B cell (primary cell): ENCODE measurements at places on chromosomes 11 and 22.
A peak's percentile ranks its signal among the peaks of the same experiment; 100 is the strongest.

GRCh38 chr11:93330446-93330984, at the start of gene DEUP1:
TSS of gene DEUP1 (plus strand) at chr11:93330742. CDS start at chr11:93332260, 1,518 bp downstream.
- DNase-seq = no peak

- peak; percentile 22 for DNase-seq
Measured at GRCh38 chr11:102530558-102530957, at the start of gene MMP7. TSS of gene MMP7 (minus strand) at chr11:102530747. CDS start at chr11:102530700, 47 bp downstream.

DNA sequence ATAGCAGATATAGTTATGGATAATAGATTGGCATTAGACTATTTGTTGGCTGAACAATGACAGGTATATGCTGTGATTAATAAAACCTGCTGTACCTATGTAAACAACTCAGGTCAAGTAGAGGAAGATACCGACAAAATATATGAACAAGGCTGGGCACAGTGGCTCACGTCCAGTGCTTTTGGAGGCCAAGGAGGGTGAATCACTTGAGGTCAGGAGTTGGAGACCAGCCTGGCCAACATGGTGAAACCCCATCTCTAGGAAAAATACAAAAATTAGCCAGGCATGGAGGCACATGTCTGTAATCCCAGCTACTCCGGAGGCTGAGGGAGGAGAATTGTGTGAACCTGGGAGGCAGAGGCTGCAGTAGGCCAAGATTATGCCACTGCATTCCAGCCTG, 14.0 kb upstream of the CHKA start:
- no peak for DNase-seq

- peak; percentile 75 for DNase-seq
Measured at GRCh38 chr11:2393111-2393868, 7.3 kb upstream of the TSSC4 start.

DNA sequence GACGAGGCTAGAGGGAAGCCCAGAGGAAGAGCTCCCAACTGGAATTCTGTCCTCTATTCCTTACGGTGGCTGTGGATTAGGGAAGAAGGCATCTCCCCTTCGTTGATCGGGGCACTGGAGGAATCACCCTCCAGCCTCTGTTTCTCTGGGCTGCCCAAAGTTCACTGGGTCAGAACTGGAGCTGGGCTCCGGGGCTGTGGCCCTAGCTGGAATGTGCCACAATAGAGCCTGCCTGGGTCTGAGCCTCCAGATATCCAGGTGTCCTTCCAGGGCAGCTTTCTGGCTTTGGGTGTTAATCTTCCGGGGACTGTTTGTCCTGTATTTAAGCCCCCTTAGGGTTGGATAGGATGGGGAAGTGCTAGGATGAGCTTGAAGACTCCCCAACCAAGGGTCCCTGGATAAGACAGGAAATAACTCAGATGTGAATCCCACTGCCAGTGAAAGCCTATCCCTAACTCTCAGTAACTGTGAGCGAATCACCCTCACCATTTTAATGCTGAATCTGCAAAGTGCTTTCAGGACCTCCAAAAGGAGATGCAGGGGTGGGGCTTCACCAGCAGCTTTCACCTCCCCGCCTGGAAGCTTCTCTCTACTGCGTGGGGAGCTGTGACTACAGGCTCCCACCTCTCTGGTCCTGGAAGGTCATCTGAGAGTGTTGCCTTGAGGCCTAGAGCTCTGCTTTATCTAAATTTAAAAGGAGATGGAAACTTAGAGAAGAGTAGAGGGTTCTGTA, 9.5 kb downstream of the YPEL4 start:
- DNase-seq = no peak

DNA sequence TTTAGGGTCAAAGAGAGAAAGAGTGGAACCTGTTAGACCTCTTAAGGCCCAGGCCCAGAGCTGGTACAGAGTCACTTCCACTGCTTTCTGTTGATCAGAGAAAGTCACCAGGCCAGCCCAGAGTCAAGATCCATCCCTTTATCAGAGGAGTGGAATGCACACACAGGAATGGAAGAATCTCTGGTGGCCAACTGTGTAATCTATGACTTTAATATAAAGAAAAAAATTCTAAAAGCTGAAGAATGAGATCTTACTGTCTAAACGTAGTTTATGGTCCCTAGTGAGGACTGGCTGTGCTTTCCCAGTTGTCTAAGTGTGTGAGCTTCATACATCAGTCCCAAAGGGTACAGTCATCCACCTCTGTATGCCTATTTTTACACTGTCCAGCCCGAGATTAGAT, 51.0 kb downstream of the PPFIBP2 start:
- no peak for DNase-seq

DNA sequence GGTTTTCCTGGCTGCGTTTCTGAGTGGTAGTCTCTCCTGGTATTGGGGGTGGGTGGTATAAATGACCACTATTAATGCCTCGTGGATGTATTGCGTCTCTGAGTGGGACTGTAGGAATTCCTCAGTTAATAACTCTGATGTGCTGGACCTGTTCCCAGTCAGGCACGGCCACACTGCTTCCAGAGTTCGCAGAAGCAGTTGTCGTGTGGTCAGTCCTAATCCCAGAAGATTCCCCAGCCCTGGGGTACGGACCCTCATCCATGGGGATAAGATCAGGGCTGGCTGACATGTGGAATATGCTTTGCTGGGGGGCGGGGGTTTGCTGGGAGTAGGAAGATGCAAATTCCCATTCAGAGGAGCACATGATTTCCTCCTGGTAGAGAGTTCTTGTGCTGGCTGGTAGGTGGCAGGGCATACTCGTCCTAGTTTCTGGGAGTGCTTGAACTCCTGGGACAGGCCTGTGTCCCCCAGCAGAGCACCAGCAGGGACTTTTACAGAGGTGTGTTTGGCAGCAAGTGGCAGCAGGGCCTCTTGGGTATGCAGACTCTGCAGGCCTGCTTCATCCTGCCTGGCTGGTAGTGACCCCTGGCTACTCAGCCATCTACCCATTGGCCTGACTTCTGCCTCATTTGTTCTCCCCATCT, 157.4 kb downstream of the NAV2 start:
- DNase-seq = no peak

DNA sequence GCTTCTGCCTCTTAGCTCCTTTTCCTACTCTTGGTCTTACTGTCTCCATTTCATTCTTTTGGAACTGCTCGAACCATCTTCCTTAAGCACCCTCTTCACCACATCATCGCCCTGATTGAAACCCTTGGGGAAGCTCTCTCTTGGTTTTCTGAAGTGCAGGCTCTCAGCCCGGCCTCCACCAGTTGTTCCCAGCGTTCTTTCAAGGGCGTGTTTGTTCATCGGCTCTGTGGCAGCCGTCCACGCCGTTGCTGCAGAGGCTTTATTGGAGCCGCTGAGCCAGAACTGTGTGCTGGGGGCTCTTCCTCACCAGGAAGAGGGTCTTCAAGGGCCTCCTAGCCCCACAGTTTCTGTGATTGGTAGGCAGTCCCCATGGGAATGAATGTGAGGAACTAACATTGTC, 214.1 kb downstream of the TBC1D22A start:
- DNase-seq = no peak

GRCh38 chr22:22079404-22080148, 97.0 kb upstream of the TOP3B start:
- DNase-seq = no peak

DNA sequence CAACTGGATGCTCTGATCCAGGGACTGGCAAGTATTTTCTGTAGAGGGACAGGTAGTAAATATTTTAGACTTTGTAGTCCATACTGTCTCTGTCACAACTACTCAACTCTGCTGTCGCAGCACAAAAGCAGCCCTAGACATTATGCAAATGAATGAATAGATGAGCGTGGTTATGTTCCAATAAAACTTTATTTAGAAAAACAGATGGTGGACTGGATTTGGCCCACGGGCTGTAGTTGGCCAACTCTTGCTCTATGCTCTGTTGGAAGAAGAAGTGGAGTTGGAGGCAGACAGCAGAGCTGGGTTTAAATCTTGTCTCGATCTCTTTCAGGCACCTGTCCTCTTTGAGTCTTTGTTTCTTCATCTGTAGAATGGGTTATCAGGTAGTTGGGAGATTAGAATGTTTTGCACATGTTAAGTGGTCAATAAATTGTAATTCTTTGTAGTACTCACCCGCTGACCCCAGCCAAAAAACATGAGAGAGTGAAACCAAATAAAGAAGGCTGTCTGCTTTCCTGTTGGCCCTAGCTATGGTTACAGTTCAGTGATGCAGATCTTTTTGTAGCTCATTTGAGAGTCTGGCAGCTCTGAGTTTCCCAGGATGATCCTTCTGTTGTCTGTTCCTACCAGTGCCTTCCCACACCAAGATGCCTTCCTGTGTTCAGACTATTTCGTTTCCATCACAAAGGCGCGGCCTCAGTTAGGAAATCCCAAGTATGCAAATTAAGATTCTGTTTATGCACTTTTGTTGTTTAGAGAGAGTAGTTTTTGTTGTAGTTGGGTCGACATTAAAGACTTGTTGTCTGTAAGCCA, 198.1 kb upstream of the SEZ6L start:
- DNase-seq = no peak

GRCh38 chr22:50169774-50170341, 673 bp upstream of the PANX2 start:
- peak; percentile 48 for DNase-seq

DNA sequence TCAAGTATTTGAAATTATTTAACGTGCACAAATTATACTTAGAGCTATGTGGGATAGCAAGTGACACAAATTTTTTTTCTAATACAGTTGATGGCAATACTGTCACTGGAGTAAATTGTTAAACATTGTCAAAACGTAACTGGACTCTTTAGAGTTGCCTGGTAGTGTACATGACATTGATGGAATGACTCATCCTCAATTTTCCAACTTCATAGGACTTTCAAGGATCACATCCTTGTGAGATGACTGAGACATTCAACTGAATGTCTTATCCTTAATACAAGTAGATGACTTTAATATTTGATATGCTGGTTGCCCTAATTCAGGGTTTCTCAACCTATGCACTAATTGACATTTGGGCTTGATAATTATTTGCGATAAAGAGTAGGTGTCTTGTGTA, 310.0 kb downstream of the SWAP70 start:
- DNase-seq = no peak

- DNase-seq = peak; percentile 32
Measured at GRCh38 chr22:35627267-35628041, 10.3 kb upstream of the MB start.

DNA sequence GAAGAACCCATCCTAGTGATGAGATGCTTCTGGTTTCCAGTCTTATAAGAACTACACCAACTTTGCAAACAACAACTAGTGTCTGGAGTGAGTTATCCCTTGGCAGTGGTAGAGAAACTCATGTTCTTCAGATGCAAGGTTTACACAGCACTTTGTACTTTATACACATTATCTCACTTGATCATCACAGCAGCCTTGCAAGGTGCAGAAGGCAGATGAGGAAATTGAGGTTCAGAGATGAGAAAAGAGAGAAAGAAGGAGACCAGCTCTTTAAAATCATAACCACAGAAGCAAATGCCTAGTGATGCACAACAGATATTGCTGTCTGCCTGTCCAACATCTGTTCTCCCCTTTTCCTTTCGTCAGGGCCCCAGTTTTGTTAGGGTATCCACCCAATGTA, 16.7 kb upstream of the CD44 start:
- peak; percentile 35 for DNase-seq

GRCh38 chr11:103668859-103669258, 367.6 kb upstream of the DDI1 start:
- DNase-seq = no peak

DNA sequence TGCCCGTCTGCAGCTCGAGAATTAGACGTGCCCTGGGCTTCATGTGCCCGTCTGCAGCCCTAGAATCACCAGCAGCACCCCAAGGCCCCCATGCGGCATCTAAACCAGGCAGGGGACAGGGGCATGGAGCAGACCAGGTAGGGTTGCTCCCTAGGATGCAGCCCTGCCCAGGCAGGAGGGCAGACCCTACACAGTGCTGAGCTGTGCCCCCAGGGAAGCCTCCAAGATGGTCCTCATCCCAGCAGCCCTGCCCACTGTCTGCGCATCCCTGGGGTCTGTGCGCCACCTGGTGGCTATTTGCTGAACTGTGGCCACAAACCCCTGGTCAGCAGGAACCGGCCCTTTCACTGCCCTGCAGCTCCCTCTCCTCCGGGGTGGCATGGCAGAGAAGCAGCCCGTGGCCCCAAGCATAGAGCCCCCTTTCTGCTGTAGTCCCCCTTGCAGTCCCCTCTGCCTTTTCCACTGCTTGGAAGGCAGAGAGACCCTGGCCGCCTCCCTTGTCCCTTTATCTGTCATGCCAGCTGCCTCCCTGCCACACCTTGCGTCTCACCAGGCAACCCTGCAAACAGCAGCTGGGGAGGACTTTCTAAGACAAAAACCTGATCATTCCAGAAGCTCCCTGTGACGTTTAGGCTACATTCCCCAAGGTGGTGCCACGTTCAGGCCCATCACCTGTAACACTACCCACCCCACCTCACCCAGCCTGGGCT, 86.6 kb downstream of the KCNQ1 start:
- DNase-seq = peak; percentile 77

DNA sequence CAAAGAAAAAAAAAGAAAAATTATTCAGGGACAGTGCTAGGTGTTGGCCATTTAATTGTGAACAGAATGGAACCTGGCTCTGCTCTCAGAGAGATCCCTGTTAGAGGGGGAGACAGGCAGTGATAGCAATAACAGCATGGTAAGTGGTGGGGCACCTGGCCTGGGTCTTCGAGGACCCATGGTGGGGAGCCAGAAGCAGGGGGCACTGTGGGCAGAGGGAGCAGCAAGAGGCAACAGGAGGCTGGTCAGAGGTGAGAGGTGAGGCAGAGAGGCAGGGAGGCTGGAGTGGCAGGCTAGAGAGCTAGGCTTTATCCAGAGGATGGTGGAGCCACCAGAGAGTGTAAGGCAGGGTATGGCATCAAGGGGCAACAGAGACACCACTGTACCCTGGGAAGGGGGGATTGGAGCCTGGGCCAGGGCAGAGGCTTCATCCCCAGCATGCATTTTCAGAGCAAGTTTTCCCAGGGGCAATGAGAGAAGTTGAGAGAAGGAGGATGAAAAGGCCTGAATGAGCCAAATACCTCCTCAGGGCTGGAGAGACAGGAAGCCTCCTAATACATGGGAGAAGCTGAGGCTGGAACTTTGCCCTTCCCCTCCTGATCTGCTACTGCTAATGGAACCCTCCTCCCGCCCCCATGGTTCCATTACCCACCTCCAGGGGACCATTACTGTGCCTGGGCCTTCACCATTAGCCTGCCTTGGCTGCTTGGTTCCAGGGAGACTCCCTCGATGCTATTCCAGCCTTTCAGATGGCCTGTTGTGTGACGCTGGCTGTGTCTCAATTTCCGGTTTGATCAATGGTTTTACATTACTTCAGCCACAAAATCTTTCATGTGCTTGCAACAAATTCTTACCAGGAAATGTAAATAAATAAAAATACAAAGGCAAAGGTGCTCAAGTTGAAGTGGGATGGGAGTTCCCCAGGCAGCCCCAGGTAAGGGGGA, 2.6 kb upstream of the P2RY2 start:
- DNase-seq = no peak

- DNase-seq = no peak
Measured at GRCh38 chr11:119709638-119710346, 19.2 kb downstream of the NECTIN1 start.

GRCh38 chr11:46119352-46120216, 1.7 kb downstream of the PHF21A start:
- DNase-seq = peak; percentile 90

- DNase-seq = no peak
Measured at GRCh38 chr11:1695548-1696108, 1.4 kb upstream of the KRTAP5-6 start.

- peak; percentile 70 for DNase-seq
Measured at GRCh38 chr22:24424001-24424900, 3.1 kb upstream of the ADORA2A start.

- no peak for DNase-seq
Measured at GRCh38 chr11:64249563-64250414, 1.5 kb upstream of the PLCB3 start.
